A673 (cell line): ENCODE measurements at places on chromosomes 12 and 14. TPM values are rescaled to one million over a fixed set of nuclear protein-coding genes. Genes with fewer than 3 reads are reported as not detected.

- H3K4me1 ChIP-seq = peaks cover 3% of the 10 kb centered on the region
- no peak for DNase-seq
- no peaks in the 10 kb centered on the region for H3K36me3 ChIP-seq
- no peaks in the 10 kb centered on the region for H3K27me3 ChIP-seq
Measured at GRCh38 chr12:120321382-120322202, 6.0 kb downstream of the PLA2G1B start.

- no peaks in the 10 kb centered on the region for H3K27me3 ChIP-seq
- no peak overlapping the region for H3K4me3 ChIP-seq
- H3K36me3 ChIP-seq = peaks cover 9% of the 10 kb centered on the region
- DNase-seq = no peak
- peaks cover 17% of the 10 kb centered on the region for H3K4me1 ChIP-seq
Measured at GRCh38 chr14:64919618-64920017, 5.4 kb downstream of the CHURC1 start.

DNA sequence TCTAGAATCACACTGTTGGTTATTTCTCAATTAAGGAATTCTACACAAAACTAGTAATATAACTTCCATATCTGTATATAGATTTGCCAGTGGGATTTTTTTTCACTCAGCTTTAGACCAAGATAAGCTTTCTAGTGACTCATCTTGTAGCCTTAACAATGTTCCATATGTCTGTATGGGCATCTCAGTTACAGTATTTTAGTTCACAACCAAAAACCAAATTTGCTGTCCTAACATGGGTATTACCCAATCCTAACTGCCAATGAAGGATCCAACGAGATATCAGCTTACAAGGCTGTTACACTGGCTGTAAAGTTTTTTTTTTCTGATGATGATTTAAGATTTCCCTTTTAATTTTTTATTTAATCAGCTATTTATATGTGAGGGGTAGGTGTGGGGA is 31.5 kb upstream of the KRR1 start:
- H3K36me3 ChIP-seq = no peaks in the 10 kb centered on the region
- H3K27ac ChIP-seq = no peak overlapping the region
- no peaks in the 10 kb centered on the region for H3K27me3 ChIP-seq
- peaks cover 5% of the 10 kb centered on the region for H3K4me1 ChIP-seq
- no peak for DNase-seq
- H3K4me3 ChIP-seq = no peak overlapping the region

Gene CISTR
- not detected in 2 replicates for total RNA-seq

DNA sequence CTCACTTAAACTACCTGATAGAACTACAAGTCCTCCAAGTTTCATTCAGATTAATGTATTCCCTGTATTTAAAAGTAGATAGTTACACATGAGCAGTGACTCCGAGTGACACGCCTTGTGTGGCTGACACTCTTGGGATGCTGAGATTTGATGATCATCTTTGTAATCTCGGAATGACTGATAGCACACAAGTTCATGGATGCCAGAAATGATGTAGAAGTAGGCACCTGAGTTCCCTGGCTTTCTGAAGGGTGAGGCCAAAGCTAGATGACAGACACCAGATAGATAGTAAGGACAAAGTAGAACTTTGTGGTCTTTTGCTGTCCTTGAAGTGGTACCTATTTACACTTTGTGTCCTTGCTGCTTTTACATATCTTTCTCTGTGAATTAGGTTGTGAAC is 491.2 kb downstream of the PCNX1 start:
- H3K27me3 ChIP-seq = no peaks in the 10 kb centered on the region
- peaks cover 36% of the 10 kb centered on the region for H3K4me1 ChIP-seq
- no peak overlapping the region for H3K27ac ChIP-seq
- H3K36me3 ChIP-seq = no peaks in the 10 kb centered on the region
- H3K4me3 ChIP-seq = no peak overlapping the region
- no peak for DNase-seq

Gene GALNT6
- 0.24 and 0.26 TPM in 2 replicates for total RNA-seq

DNA sequence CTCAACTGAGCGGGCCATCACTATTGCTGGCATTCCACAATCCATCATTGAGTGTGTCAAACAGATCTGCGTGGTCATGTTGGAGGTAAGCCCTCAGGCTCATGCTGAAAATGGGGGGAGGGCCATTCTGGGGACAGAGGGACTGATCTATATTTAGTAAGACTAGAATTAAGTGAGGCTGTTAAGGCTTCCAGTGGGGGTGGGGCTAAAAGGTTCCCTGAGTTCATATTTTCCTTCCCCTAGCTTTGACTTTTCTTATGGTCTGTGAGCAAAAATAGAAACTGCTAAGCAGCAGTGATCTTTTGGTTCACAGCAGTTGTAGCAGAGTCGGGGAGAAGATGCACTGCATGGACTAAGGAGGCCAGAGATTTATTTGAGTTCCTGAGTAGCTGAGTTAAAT is 9.2 kb downstream of the PCBP2 start:
- H3K4me1 ChIP-seq = peaks cover 8% of the 10 kb centered on the region
- peaks cover 99% of the 10 kb centered on the region for H3K36me3 ChIP-seq
- no peak overlapping the region for H3K4me3 ChIP-seq
- H3K27me3 ChIP-seq = no peaks in the 10 kb centered on the region
- no peak overlapping the region for H3K27ac ChIP-seq

DNA sequence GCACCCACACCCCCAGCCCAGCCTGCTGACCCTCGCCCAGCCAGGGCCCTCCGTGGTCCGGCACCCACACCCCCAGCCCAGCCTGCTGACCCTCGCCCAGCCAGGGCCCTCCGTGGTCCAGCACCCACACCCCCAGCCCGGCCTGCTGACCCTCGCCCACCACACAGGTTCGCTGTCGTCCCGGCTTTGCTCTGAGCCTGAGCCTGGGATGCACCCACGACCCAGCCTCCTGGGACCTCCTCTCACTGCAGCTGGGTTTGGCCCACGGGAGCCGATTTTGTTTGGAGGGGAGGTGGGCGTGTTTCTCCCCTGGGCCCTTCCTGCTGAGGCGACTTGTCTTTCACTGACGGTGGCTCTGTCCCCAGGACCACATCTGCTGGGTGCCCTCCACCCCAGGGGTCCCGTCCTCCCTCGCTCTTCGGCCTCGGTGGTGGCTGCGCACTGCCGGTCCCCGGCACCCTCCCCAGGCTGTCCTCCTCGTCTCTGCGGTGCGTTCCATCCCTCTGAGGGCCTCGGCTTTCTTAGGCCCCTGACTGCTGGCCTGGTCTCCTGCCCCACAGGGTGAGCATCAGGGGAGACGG is 83.8 kb downstream of the GALNT9 start:
- no peak overlapping the region for H3K4me3 ChIP-seq
- H3K27me3 ChIP-seq = no peaks in the 10 kb centered on the region
- DNase-seq = no peak
- no peak overlapping the region for H3K27ac ChIP-seq
- no peaks in the 10 kb centered on the region for H3K36me3 ChIP-seq

Gene TMPRSS12
- total RNA-seq = not detected in 2 replicates

GRCh38 chr12:131258398-131258797 is 304.7 kb downstream of the ADGRD1 start:
- H3K27me3 ChIP-seq = no peaks in the 10 kb centered on the region
- H3K4me3 ChIP-seq = no peak overlapping the region
- H3K36me3 ChIP-seq = no peaks in the 10 kb centered on the region
- no peaks in the 10 kb centered on the region for H3K4me1 ChIP-seq

DNA sequence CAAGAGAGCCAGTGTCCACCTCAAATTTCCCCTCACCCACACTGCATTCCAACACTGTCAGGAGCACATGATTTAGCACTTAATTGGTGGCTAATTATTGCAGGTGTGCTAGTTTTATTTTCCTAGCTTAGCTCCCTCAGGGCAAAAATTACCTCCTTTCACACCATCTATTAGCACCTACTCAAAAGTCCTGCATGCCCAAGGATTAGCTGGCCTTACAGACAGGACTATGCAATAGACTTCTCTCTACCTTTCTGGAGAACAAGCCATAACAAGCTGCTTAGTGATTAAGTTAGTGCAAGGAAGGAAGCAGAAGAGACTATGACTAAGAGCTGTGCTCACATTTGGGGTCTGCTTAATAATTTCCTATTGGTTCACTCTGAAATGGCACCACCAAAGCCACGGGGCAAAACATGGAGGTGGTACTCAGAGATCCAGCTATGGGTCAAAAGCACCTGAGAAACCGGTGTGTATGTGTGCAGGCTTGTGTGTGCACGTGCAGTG is 69.5 kb downstream of the STON2 start:
- no peaks in the 10 kb centered on the region for H3K4me1 ChIP-seq
- no peak overlapping the region for H3K27ac ChIP-seq
- H3K36me3 ChIP-seq = no peaks in the 10 kb centered on the region
- H3K4me3 ChIP-seq = no peak overlapping the region
- H3K27me3 ChIP-seq = no peaks in the 10 kb centered on the region

- no peaks in the 10 kb centered on the region for H3K4me1 ChIP-seq
- no peak overlapping the region for H3K27ac ChIP-seq
- DNase-seq = no peak
Measured at GRCh38 chr14:67680941-67681340, 6.5 kb upstream of the VTI1B start.

Gene GUCY2C
- not detected in 2 replicates for total RNA-seq

DNA sequence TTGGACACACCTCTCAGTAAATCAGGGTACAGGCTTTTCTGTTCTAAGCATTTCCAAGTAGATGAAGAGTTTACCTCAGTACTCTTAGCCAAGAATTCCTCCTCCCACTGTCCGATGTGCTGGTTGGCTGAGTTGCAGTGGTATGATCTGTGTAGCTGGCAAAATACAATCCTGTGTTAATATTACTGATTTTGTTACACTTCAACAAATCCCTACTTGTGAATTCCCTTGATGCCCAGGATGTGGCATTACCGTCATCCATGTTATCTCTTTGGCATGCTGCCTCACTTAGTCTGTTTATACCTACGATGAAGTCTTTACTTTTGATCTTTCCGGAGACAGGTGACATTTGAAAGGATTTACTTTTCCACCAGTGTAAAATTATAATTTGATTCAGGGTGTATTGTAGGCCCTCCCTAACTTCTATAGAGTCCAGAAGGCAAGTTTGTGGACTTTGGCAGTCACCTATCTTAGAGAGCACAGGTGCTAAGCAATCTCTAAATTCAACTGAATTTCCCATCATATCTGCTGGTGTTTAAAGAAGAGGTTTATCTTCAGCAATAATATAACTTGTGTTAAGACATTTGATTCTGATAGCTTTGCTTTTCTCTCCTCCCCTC is 10.1 kb downstream of the CCDC196 start:
- peaks cover 9% of the 10 kb centered on the region for H3K4me1 ChIP-seq
- no peak overlapping the region for H3K4me3 ChIP-seq
- H3K27me3 ChIP-seq = no peaks in the 10 kb centered on the region
- DNase-seq = no peak
- H3K36me3 ChIP-seq = no peaks in the 10 kb centered on the region

- no peaks in the 10 kb centered on the region for H3K36me3 ChIP-seq
- no peak overlapping the region for H3K4me3 ChIP-seq
Measured at GRCh38 chr14:96139169-96139568, 65.5 kb upstream of the BDKRB2 start.

Gene CDKL1
- total RNA-seq = 8.7 and 11.3 TPM in 2 replicates

GRCh38 chr12:44654646-44655639 is 221.2 kb downstream of the NELL2 start:
- no peaks in the 10 kb centered on the region for H3K27me3 ChIP-seq
- no peak overlapping the region for H3K4me3 ChIP-seq
- peak overlapping the region; percentile 60 for H3K27ac ChIP-seq
- peaks cover 7% of the 10 kb centered on the region for H3K36me3 ChIP-seq
- peaks cover 55% of the 10 kb centered on the region for H3K4me1 ChIP-seq
- DNase-seq = peak; percentile 57

- H3K27me3 ChIP-seq = no peaks in the 10 kb centered on the region
- no peak overlapping the region for H3K4me3 ChIP-seq
- H3K4me1 ChIP-seq = no peaks in the 10 kb centered on the region
- H3K36me3 ChIP-seq = no peaks in the 10 kb centered on the region
- DNase-seq = no peak
Measured at GRCh38 chr14:66824251-66824650, 316.3 kb downstream of the GPHN start.

GRCh38 chr12:26982866-26983265 is 31.3 kb downstream of the TM7SF3 start:
- no peak overlapping the region for H3K27ac ChIP-seq
- H3K36me3 ChIP-seq = no peaks in the 10 kb centered on the region
- H3K4me1 ChIP-seq = peaks cover 22% of the 10 kb centered on the region
- H3K27me3 ChIP-seq = no peaks in the 10 kb centered on the region

Gene TEX22
- total RNA-seq = 2.1 and 2.7 TPM in 2 replicates

Gene MYL6
- total RNA-seq = 690 and 789 TPM in 2 replicates

DNA sequence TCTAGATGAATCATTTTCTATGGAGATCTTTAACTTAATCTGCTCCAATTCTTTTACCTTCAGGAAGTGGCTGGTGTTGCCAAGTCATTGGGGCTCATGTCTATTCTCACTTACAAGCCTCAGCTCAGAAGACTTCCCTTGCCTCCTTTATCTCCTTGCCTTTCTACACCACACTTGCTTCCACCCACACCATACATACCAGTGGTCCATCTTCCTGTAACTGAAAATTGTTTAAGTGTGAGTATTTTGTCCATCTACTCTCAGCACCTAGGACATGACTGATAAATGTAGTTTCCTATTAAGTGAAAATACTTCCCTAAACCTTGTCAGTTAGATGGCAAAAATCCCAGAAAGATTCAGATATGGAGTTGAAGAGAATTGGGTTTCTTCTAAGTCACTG is 199.7 kb upstream of the CPNE8 start:
- H3K4me1 ChIP-seq = no peaks in the 10 kb centered on the region
- DNase-seq = no peak
- no peak overlapping the region for H3K27ac ChIP-seq
- no peak overlapping the region for H3K4me3 ChIP-seq
- H3K36me3 ChIP-seq = no peaks in the 10 kb centered on the region

DNA sequence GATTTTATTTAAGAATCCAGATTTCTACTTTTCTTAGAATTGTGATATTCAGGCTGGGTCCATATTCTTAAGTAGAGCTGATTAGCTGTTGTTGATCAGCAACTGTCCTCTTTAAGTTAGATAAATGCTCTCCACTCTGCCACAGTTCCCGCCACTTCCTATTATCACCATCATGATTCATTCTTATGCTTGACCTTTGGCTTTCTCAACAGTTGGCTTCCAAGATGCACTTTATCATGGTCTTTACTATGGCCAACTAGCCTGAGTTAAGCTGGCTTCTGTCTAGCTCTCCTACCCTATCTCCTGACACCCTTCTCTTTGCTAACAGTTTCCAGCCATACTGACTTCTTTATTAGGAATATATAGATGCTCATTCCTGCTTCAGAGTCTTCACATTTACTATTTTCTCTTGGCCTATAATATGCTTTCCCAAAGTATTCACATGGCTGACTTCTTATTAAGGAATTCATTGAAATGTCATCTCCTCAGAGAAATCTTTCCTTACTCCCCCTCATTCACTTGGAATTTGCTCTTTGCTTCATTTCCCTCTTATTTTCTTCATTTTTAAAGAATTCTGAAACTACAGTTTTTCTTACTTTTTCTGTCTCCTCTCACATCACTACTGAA is 149.0 kb upstream of the IGF1 start:
- H3K4me3 ChIP-seq = no peak overlapping the region
- no peak for DNase-seq
- no peaks in the 10 kb centered on the region for H3K36me3 ChIP-seq
- no peaks in the 10 kb centered on the region for H3K4me1 ChIP-seq
- no peaks in the 10 kb centered on the region for H3K27me3 ChIP-seq

GRCh38 chr14:26959972-26960660 is 362.3 kb upstream of the NOVA1 start:
- DNase-seq = no peak
- no peaks in the 10 kb centered on the region for H3K27me3 ChIP-seq
- H3K27ac ChIP-seq = no peak overlapping the region
- H3K4me1 ChIP-seq = no peaks in the 10 kb centered on the region
- H3K4me3 ChIP-seq = no peak overlapping the region

GRCh38 chr12:61854902-61855301 is 405.3 kb upstream of the USP15 start:
- no peaks in the 10 kb centered on the region for H3K36me3 ChIP-seq
- H3K4me1 ChIP-seq = no peaks in the 10 kb centered on the region
- no peak for DNase-seq
- no peaks in the 10 kb centered on the region for H3K27me3 ChIP-seq

- H3K36me3 ChIP-seq = peaks cover 9% of the 10 kb centered on the region
- no peak overlapping the region for H3K4me3 ChIP-seq
- peak overlapping the region; percentile 87 for H3K27ac ChIP-seq
- no peaks in the 10 kb centered on the region for H3K27me3 ChIP-seq
- peaks cover 33% of the 10 kb centered on the region for H3K4me1 ChIP-seq
Measured at GRCh38 chr14:71709076-71709475, 223.2 kb upstream of the RGS6 start.
